GM19239 (cell line): ENCODE measurements at places on chromosomes 12 and 14.

DNA sequence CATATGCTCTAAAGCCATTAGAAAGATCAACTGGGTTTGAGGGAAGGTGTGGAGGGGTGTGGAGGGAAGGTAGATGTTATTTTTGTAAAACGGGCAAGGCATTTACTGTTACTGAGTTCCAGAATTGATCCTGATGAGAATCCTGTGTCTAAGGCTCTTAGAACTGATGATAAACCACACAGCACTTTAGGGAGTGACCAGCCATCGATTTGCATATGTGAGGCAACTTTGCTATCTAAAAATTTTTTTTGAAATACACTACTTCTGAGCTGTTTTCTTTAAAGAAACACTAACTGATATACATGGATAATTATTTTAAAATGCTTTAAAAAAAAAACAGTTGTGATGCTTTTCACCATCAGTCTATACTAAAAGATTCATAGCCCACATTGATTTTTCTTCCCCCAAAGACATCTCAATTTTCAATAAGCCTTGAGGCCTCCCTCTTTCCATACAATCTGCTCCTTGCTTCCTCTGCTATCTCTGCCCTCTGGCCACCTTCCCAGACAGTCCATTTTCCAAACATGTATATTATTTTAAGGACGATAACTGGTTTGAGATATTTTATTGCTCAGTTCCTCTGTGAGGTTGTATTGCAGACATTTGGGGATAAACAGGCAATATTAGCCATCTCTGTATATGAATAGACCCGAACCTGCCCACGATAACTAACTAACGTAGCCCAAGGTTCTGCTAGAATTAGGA, 265.9 kb downstream of the EFCAB11 start:
- DNase-seq, result no peak

DNA sequence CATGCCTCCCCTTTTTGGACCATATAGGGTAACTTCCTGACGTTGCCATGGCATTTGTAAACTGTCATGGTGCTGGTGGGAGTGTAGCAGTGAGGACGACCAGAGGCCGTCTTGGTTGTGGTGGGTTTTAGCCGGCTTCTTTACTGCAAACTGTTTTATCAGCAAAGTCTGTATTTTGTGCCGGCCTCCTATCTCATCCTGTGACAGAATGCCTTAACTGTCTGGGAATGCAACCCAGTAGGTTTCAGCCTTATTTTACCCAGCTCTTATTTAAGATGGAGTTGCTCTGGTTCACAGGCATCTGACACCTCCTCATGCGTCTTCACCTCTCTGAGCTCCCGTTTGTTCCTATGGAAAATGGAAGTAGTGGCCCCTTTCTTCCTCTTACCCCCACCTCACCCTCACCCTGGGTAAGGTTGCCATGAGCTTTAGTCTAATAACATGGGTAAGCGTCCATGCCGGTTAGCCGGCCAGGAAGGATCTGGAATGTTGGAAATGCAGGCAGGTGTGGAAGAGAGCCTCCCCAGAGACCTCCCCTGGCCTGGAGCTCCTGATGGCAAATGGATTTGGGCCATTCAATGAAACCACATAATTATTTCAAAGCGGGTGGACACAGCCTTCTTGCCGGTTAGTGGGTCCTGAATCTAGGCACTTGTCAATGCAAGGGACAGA, 18.6 kb downstream of the HHIPL1 start:
- DNase-seq, result no peak

DNA sequence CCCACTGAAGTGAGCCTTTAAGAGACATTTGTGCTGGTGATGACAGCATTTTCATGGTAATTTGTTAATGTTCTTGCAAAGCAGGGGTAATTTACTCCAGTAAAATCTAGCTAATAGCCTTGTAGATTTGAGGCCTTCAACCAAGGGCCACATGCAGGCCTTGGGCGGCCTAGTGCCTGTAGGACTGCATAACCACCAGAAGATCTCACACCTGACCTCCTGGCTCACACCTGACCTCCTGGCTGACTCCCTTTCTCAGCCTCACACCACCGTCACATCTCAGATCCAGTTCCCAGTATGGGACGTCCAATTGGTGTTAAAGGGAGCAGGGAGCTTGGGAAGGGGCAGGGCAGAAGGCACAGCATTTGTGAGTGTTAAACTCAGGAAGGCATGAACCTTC, 26.9 kb downstream of the C12orf42 start:
- DNase-seq, result no peak

DNA sequence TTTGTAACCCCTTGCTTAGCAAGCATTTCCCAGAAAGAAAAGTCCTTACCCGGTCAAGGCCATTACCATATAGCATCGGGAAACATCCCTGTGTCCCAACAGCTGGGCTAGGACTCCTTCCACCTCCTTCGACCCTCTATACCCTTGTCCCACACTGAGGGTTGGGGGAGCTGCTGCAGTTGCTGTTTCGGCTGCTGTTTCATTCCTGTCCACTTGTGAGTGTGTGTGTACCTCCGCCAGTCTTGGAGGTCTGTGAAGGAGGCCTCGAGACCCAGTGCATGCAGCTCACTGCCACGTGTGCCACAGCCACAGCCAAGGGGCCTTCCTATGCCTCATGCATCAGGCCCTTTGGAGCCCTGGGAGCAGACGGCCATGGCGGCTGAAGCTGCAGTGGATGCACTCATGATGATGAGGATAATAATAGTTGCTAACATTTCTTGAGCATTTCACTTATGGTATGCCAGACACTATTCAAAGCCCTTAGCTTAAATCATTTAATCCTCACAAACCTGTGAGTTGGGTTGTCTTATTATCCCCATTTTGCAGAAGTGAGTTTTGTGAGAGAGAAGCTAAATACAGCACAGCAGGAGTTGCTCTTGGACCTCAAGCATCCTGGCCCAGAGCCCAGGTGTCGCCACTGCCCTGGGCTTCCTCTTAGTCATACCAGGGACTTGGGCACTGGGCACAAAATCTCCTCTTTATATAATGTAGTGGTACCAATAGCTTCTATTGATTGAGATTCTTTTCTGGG, 156.5 kb downstream of the PRKCH start:
- DNase-seq, result no peak

- DNase-seq, result no peak
Observed at GRCh38 chr12:117363953-117364486, 2.6 kb upstream of the NOS1 start.

DNA sequence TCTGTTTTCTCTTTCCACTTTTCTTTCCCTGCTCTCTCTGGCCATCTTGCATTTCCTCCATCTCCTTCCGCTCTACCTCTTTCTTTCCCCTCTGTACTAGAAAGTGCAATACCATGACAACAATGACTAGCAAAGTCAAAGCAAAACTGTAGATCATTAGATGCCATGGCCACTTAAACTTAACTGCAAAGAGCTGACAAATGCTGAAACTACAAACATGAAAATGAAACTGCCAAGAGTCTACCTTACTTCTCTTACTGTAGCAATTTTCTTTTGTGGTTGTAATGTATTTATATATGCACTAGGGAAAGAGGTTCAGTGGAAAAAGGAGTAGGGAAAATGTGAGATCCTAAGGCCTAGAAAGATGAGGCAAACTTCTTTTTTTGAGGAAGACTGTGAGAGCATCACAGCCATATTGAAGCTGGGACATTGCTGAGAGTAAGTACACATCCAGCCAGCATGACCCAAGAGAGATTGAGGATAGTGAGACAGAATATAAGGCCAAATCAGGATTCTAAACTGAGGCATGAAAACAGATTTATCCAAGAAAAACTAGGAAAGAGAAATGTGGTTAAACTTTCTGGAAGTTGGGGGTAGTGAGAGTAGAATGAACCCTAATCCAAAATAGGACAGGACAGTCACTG, 276.6 kb upstream of the NAV3 start:
- peak; percentile 33 for DNase-seq

DNA sequence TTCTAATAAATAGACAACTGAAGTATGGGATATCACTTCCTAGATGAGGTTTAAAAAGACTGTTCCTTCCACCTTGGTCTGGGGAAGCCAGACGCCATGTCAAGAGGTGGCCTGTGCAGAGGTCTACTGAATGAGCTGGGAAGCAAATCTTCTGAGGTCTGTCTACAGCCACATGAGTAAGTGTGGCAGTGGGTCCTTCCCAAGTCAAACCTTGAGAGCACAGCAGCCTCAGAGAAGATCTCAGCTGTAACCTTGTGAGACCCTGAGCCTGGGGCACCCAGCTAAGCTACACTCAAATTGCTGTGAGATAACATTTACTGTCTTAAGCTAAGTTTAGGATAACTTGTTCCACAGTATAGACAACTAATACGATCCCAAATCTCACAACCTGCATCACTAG, 20.2 kb downstream of the NDUFA12 start:
- DNase-seq, result no peak

- DNase-seq, result no peak
Observed at GRCh38 chr14:79016828-79017505, 846.8 kb downstream of the NRXN3 start.

GRCh38 chr12:113230315-113231234, 9.3 kb downstream of the TPCN1 start:
- no peak for DNase-seq

- no peak for DNase-seq
Observed at GRCh38 chr12:6532927-6533652, 1.2 kb upstream of the GAPDH start.

- DNase-seq, result no peak
Observed at GRCh38 chr14:68181519-68182326, 362.1 kb downstream of the RAD51B start.

DNA sequence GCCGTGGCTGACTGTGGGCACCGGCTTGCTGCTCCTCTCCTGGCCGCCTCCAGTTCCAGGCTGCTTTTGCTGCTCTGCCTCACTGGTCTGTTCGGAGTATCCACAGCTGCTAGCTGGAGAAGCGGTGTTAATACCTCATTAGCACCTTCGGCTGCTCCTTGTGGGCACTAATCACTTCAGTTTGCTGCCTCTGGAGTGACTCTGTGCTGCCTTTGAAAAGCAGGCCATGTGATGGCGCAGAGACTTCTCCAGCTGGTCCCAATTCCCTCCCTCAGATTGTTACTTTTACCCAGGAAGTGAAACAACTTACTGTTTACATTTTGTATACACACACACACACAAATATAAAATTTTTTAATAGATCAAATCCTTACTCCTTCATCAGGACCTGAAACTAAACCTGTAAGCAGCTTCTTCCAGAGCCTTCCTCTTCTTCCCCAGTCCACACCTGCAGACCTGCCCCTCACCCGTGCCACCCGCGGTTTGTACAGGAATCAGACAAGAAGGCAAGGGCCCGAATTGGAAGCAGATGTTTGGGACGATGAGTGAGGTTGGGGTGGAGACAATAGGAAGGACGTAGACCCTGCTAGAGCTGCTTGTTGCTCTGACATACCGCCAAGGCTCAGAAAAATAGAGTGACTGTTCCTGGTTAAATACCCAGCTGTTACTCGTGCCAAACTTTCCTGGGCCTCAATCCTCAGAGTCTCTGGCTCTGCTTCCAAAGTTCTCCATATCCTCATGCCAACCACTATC, 41.5 kb upstream of the LTBP2 start:
- DNase-seq, result no peak

DNA sequence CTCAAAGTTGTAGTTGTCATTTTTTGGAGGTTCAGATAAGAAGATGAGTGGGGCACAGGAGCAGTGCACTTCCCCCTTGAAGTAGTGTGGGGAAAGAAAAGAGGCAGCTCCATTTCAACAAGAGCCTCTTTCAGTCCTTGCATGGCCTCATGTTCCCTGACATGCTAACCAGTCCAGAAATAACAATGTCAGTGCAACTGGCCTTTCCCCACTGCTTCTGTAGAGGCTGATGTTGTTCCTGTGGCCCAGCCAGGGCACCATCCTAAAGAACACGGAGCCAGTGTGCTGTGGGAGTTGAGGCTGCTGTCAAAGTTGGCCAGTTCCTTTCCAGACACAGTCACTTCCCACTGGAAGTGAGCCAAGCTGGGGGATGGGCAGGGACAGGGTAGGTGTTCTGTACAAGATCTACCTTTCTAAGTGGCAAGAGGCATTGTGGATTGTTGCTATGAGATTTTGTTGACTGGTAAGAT, 77.7 kb upstream of the SLC38A2 start:
- DNase-seq, result no peak

DNA sequence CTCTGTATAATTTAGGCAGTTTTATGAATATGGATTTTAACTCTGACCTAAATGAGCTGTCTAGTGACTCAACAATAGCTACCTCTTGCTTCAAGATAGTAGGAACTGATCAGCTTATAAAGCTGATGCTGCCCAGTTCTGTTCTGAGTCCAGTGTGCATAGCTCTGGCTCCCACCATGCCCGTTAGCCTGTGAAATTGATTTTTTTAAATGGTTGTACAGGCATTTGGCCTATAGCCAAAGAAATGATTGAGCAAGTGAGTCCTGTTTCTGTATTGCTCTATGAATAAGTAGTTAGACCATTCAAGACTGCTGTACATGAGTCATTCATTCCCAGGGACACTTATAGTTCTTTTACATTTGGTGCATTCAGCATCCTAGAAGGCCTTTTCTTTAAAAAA, 36.4 kb downstream of the SAMD4A start:
- no peak for DNase-seq

- DNase-seq, result no peak
Observed at GRCh38 chr14:61125867-61126572, 145.0 kb downstream of the SLC38A6 start.

GRCh38 chr12:15972894-15973293, 61.8 kb downstream of the DERA start:
- DNase-seq, result no peak

- no peak for DNase-seq
Observed at GRCh38 chr12:105977652-105978051, 161.1 kb downstream of the NUAK1 start.

- DNase-seq, result no peak
Observed at GRCh38 chr14:58669556-58670200, 31.9 kb downstream of the DACT1 start.

GRCh38 chr12:6183689-6184428, 16.3 kb upstream of the CD9 start:
- no peak for DNase-seq

DNA sequence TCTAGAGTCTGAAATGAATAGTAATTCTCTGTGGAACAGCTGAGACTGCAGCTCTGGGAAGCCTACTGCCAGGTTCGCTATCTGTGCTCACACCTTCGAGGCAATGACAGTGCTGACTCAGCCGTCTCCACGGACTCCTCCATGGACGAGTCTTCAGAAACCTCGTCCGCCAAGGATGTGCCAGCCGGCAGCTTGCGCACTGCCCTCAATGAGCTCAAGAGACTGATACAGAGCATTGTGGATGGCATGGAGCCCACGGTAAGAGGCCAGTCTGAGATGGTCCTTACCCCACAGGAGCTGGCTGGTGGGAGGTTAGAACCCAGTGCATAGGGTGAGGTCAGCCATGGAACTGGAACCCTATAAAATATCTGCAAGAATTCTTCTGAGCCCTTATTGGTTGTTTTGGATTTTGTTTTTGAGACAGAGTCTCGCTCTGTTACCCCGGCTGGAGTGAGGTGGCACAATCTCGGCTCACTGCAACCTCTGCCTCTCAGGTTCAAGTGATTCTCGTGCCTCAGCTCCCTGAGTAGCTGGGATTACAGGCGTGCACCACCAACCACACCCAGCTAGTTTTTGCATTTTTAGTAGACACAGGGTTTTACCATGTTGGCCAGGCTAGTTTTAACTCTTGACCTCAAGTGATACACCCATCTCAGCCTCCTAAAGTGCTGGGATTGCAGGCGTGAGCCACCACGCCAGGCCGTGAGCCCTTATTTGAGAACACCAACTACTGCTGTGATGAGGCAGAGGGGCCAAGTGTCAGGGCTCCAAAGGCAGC, 43.9 kb downstream of the RAB35 start:
- no peak for DNase-seq

- DNase-seq, result no peak
Observed at GRCh38 chr12:34395056-34396005, 373.0 kb downstream of the ALG10 start.

GRCh38 chr14:99562856-99563748, 40.9 kb downstream of the CCDC85C start:
- DNase-seq, result no peak
